Thymus (tissue), 14 donors: ENCODE measurements at places on chromosomes 2 and 18. TPM values are rescaled to one million over a fixed set of nuclear protein-coding genes. Genes with fewer than 3 reads are reported as not detected.

- no peak for DNase-seq
- no peaks in the 10 kb centered on the region for H3K27me3 ChIP-seq
- H3K4me3 ChIP-seq = no peak overlapping the region
- H3K4me1 ChIP-seq = no peaks in the 10 kb centered on the region
- no peaks in the 10 kb centered on the region for H3K36me3 ChIP-seq
Measured at GRCh38 chr18:45320724-45321123, 294.6 kb upstream of the SLC14A2 start.

- H3K27ac ChIP-seq = no peak overlapping the region
- no peak for DNase-seq
- H3K27me3 ChIP-seq = no peaks in the 10 kb centered on the region
- H3K4me1 ChIP-seq = no peaks in the 10 kb centered on the region
Measured at GRCh38 chr2:36831185-36831584, 134.7 kb downstream of the VIT start.

GRCh38 chr18:35756506-35757117, 175.1 kb downstream of the GALNT1 start:
- no peaks in the 10 kb centered on the region for H3K4me1 ChIP-seq
- H3K36me3 ChIP-seq = no peaks in the 10 kb centered on the region
- H3K27ac ChIP-seq = no peak overlapping the region
- DNase-seq = peak; percentile 26
- no peaks in the 10 kb centered on the region for H3K27me3 ChIP-seq
- no peak overlapping the region for H3K4me3 ChIP-seq

DNA sequence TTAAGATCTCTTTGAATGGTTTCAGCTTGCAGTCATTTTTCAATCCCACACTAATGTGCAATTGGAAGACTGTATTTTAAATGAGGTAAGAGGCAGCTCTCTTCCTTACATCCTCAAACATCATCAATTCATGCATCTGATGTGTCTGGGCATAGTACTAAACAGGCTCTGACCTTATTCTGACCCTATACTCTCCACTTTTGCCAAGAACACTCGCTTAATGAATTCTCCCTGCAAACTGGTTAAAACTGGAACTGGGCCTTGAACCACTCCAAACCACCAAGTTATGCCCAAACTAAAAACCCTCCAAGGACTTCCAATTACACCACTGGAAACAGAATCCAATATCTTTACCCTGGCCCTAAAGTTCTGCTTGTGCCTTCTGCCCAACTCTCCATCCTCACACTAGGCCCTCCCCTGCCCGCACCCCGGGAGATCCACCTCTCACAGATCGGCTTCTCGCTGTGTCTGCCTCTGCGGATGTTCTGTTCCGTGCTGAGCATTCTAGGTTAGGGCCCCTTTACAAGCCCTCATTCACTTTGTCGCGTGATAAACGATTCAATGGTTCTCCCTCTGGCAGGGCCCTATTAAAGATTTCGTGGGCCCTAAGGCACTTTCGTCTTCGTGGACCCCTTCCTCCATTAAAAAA, 1.2 kb downstream of the M1AP start:
- H3K27me3 ChIP-seq = peaks cover 9% of the 10 kb centered on the region
- no peak for DNase-seq
- no peaks in the 10 kb centered on the region for H3K36me3 ChIP-seq
- no peaks in the 10 kb centered on the region for H3K4me1 ChIP-seq

- no peaks in the 10 kb centered on the region for H3K36me3 ChIP-seq
- H3K4me3 ChIP-seq = no peak overlapping the region
- H3K4me1 ChIP-seq = no peaks in the 10 kb centered on the region
Measured at GRCh38 chr18:41347057-41347456, 608.0 kb upstream of the PIK3C3 start.

DNA sequence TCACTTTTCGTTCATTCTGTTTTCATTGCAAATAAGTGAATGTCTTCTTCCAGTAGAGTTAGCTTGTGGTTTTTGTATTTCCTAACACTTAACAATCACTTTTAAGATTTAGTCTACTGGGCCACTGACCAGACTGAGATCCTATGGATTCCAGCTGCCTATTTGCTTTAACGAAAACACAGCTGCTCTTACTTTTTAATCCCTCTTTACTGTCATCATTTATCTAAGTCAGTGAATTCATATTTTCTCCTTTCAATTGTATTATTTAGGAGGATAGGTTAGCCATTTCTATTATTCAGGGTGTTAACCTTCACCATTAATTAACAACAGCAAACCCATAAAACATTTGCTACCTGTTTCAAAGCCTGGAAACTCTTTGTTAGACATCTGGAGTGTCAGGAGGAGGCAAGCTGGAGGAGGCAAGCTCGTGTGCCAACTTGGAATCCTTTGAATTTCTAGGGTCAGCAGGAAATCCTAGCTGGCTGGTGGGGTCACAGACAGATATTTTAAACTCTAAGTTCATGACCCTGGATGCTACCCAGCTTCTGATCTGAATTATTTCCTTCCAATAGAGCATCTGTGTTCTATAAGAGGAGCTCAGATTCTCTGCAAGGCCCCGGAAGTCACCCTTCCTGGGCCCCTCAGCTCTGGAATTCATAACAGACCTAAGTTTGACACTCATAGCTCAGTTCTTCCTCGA, 385.3 kb downstream of the RBM43 start:
- no peaks in the 10 kb centered on the region for H3K36me3 ChIP-seq
- H3K4me3 ChIP-seq = no peak overlapping the region
- DNase-seq = no peak
- no peaks in the 10 kb centered on the region for H3K27me3 ChIP-seq

DNA sequence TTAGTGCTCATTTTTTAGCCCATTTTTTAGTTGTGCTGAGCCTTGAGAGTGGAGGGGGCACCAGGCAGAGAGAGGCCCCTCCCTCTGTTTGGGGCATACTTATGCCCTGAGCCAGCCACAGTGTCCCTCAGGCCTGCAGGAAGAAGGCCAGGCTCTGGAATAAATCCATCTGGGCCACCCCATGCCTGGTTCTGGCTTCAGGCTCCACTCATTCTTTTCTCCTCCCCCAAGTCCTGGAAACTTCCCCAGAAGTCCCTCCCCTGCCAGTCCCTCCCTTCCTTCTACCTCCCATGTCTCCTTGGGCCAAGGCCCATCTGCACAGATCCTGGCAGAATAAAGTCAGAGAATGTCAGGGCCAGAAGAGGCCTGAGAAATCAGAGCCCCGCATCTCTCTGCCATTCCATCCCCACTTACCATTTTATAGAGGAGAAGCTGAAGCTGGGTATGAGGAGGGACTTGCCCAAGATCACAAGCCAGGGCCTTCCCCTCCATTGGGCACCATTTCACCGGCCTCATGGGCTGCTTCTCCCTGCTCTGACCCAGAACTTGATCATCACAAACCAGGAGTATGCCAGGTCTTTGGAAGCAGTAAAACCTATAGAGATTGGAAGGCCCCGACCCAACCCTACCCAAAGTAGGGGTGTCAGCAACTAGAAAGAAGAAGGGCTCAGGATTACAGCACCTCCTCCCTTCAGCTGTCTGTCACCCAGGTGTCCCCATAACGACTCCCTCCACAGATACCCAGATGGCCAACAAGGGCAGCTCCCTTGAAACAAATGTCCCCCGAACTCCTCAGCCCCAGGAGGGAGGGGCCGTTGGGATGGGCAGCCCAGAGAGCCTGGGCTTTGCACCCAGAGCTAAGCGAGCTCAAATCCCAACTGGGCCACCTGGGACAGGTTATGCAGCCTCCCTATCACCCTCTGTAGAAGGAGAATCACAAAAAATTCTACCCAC, 108.4 kb downstream of the POLR1A start:
- peaks cover 81% of the 10 kb centered on the region for H3K4me1 ChIP-seq
- no peak overlapping the region for H3K4me3 ChIP-seq
- H3K27me3 ChIP-seq = no peaks in the 10 kb centered on the region
- DNase-seq = no peak
- H3K36me3 ChIP-seq = no peaks in the 10 kb centered on the region
- peak overlapping the region; percentile 36 for H3K27ac ChIP-seq

DNA sequence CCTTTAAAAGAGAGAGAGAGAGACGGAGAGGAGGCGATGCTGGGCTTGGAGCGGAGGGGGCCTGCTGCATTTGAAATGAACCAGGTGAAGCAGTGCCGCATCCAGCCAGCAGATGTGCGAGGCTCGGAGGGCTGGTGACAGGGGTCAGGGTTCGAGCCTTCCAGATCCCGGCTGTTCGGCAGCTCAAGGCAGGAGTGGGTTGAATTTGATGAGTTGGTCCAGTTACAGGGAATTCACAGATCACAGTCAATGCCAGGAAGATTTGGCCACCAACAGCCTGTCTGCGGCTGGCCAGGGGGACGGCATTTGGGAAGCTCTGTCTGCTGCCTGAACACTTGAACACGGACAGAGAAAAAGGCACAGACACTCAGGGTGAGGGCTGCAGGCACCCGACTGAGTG, 48.6 kb downstream of the PTGR3 start:
- H3K4me1 ChIP-seq = peaks cover 3% of the 10 kb centered on the region
- H3K27ac ChIP-seq = no peak overlapping the region
- DNase-seq = no peak
- no peaks in the 10 kb centered on the region for H3K36me3 ChIP-seq
- no peak overlapping the region for H3K4me3 ChIP-seq

GRCh38 chr2:85049236-85049635, 78.3 kb downstream of the KCMF1 start:
- H3K4me3 ChIP-seq = no peak overlapping the region
- H3K27me3 ChIP-seq = no peaks in the 10 kb centered on the region

- H3K4me3 ChIP-seq = no peak overlapping the region
- no peak for DNase-seq
- no peak overlapping the region for H3K27ac ChIP-seq
- no peaks in the 10 kb centered on the region for H3K27me3 ChIP-seq
- peaks cover 3% of the 10 kb centered on the region for H3K4me1 ChIP-seq
Measured at GRCh38 chr2:159518321-159519005, 97.9 kb downstream of the BAZ2B start.

DNA sequence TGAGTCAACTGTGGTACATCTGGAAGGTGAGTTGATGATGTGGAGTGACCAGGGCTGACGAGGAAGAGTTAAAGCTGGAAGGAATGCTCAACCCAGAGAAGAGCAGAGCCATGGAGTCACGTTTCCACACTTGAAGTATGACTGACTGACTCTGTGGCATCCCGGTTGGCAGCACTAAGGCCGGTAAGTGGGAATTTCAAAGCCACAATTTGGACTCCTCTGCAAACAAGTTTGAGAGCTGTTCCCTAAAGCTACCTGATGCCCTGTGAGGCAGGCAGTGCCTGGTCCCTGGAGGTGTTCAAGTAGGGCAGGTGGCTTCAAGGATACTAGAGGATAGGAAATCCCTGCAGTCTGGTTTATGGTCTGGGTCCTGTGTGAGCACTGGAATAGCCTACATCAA, 69.3 kb upstream of the ITGB6 start:
- no peaks in the 10 kb centered on the region for H3K27me3 ChIP-seq
- H3K36me3 ChIP-seq = no peaks in the 10 kb centered on the region
- no peak for DNase-seq
- peak overlapping the region; percentile 46 for H3K4me3 ChIP-seq
- H3K27ac ChIP-seq = peak overlapping the region; percentile 74

Gene UGT1A8
- 0.24 TPM for total RNA-seq

Gene ST3GAL5
- total RNA-seq = 35.4 TPM

Gene GRHL1
- total RNA-seq = 1.2 TPM

Gene FIGN
- 0.09 TPM for total RNA-seq

Gene CCT4
- 179 TPM for total RNA-seq

Gene EVX2
- total RNA-seq = not detected

Gene FKBP1B
- total RNA-seq = 4.4 TPM

Gene SAG
- total RNA-seq = 0.61 TPM

Gene SERPINB3
- total RNA-seq = 2.6 TPM

Gene PLB1
- total RNA-seq = 1.8 TPM

Gene GPR45
- not detected for total RNA-seq

Gene IFIH1
- 23.9 TPM for total RNA-seq
